Fibroblast of the conjunctiva (primary cell): ENCODE measurements at places on chromosomes 1 and 21.

DNA sequence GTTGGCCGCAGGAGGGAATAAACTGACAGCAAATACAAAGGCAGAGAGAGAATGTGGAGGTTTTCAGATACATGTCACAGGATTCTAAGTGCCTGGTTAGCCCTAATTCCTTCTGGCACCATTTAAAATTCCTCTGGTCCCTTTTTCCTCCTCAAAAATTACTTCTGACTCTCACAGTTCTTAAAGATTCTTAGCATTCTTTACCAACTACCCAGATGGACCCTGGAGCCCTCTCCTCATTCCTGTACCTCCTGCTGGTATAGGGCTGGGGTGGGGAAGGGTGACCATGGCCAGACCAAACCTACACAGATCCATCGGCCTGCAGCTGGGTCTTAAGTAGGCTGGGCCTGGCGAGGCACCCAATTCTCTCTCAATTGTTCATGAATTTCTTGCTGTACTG is 7.2 kb downstream of the MKNK1 start:
- DNase-seq: no peak

GRCh38 chr1:47755101-47755990 is 241.8 kb downstream of the TRABD2B start:
- no peak for DNase-seq

- peak; percentile 0 for DNase-seq
Measured at GRCh38 chr1:164155347-164155746, 403.6 kb upstream of the PBX1 start.

GRCh38 chr1:226764533-226764932 is 25.5 kb upstream of the ITPKB start:
- no peak for DNase-seq

DNA sequence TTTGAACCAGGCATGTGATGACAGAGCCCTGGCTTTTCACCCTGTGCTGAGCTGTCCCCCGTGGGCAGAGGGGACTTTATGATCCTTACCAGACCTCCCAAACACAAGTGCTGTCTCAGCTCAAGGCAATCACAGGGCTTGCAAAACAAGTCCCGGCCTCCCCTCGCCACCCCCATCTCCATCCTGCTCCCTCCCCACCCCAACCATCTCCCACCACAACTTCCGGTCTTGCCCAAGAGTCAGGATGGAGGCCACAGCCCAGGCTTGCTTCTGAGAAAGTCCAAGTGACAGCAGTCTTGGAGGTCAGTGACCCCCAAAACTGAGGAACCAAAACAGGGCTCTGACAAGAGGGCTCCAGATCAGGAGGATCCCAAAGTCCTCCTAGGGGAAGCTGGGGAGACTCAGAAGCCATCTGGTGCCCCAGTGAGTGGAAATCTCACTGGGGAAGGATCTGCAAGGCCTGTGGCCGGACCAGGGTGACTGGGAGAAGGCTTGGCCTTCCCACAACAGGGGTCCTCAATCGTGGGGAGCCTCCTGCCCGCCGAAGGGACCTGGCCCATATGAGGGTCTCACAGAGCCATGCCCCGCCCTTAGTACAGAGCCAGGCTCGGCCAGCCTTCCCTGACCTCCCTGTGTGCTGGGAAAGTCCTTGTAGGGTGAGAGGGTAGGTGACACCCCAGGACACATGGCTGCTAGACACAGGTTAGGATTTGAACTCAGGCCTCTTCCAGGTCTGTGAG is 4.5 kb upstream of the SDC3 start:
- no peak for DNase-seq

GRCh38 chr1:202315576-202316168 is 26.1 kb downstream of the UBE2T start:
- DNase-seq: peak; percentile 54

- DNase-seq: no peak
Measured at GRCh38 chr1:164757625-164758024, 198.6 kb downstream of the PBX1 start.

- DNase-seq: no peak
Measured at GRCh38 chr1:6912518-6912917, 127.3 kb downstream of the CAMTA1 start.

DNA sequence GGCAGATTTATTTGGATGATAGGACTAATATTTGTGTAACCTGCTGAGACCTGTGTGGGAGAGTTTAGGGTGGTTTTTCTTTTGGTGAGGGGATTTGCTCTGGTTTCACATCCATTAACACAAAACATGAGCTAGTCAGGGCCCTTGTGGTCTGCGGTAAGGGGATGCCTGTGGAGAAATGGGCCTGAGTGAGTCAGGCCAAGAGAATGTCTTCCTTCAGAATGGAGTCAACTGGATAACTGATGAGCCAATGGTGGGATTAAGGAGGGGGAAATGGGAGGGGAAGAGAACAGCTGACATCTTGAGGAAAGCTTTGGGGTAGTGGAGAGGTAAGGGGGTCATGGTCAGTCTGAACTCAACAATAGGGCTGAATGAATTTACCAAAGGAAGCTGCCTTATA is 13.9 kb downstream of the WNT2B start:
- DNase-seq: peak; percentile 75

DNA sequence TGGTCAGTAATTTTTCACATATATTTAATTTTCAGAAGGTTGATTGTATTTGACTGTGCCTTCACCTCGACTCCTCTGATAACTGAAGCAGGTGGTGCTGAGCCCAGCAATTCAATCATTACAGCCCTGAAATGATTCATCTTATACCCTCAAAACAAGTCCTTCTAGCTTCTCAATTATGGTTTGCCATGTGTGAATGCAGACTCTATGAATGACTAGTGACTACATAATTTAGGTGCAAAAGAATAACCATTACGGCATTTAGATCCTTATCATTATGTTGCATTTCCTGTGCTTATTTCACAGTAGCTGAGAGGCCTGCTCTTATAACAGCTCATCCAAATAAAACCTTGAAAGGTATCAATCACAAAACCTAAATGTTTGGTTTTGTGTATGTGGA is 54.0 kb upstream of the COL11A1 start:
- DNase-seq: no peak

GRCh38 chr1:25204797-25205480 is 27.4 kb downstream of the SYF2 start:
- peak; percentile 43 for DNase-seq

GRCh38 chr1:239952348-239953308 is 139.1 kb upstream of the FMN2 start:
- DNase-seq: no peak

DNA sequence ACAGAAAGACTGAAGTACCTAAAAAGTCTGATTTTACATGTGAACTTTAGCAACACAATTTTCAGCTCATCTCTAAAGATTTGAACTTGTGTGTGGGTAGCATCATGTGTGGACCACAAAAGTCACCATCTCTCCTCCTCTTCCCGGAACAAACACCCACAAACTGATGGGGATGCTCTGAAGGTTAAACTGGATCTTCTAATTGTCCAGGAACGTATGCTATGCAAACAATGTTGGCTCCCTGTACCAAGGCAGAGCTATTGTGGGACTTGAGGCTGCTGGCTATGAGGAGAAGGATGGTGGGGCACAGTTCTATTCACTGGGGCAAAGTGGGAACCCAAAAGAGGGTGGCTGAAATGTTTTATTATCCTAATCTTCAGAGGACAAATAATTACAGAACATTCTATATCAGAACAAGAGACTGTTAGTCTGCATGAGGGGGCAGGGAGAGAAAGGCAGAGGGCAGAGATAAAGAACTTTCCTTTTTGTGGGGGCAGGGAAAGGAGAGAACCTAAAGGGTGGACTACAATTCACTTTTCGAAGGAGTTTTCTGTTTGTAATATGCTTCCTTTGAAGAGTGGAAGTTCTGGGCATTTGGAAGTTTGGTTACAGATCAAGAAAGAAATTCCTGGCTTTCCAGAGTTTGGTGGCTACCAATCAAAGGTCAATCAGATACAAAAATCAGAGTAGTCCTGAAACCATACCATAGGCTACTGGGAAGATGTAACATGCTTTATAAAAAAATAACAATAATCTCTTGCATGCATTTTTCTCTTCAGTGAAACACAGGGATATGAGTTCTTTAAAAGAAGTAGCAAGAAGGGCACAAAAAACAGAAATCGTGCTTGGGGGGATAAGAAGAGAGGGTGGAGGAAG is 62.9 kb downstream of the GADD45A start:
- DNase-seq: no peak

GRCh38 chr1:205677167-205677566 is 3.1 kb downstream of the SLC45A3 start:
- DNase-seq: no peak

DNA sequence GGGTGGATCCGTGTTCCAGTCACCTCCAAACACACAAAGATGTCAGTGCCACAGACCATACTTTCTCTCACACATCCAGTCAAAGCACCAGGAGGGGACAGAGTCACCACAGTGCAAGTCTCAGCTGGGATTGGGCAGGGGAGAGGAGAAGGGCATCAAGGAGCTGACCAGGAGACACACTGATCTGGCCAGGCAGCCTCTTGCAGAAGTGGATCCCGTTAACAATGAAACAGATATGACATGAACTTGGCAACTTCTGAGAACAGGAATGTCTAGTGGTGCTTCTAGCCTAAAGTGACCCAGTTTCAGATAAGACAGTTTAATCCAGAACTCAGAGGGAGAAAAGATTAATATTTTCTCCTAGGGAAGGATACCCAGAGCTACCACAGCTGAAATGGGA is 71.0 kb downstream of the HIVEP3 start:
- DNase-seq: no peak

GRCh38 chr1:1004780-1005697 is 5.1 kb upstream of the HES4 start:
- DNase-seq: no peak

- DNase-seq: no peak
Measured at GRCh38 chr1:162626094-162626493, 6.2 kb upstream of the DDR2 start.

DNA sequence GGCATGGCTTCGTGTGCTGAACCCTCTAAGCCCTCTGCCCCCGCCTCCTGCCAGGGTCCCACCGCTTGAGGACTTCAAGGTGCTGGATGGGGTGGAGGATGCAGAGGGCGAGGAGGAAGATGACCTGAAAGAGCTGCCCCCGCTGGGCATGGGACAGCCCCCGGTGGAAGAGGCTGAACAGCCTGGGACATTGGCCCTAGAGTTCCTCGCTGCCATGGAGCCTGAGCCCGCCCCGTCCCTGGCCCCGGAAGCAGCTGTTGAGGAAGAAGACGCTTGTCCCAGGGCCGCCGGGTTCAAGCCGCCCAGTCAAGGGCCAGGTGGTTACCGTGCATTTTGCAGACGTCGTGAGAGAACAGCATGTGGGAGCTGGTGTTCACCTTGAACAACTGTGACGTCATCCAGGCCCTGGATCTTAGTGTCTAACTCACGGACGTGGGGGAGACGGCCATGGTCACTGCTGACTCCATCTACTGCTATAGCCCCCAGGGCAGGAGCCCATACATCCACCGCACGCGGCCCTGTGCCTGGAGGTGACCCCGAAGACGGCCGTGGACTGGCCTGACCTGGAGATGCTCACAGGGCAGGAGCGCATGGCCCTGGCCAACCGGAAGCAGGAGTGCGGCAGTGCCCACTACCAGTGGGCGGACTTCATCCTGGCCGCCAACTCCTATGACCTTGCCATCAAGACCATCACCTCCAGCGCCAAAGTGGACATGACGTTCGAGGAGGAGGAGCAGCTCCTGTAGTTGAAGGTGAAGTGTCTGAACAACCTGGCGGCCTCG is 90.1 kb downstream of the PPP1R12B start:
- DNase-seq: no peak

- no peak for DNase-seq
Measured at GRCh38 chr1:53909946-53910345, 16.0 kb downstream of the DIO1 start.

DNA sequence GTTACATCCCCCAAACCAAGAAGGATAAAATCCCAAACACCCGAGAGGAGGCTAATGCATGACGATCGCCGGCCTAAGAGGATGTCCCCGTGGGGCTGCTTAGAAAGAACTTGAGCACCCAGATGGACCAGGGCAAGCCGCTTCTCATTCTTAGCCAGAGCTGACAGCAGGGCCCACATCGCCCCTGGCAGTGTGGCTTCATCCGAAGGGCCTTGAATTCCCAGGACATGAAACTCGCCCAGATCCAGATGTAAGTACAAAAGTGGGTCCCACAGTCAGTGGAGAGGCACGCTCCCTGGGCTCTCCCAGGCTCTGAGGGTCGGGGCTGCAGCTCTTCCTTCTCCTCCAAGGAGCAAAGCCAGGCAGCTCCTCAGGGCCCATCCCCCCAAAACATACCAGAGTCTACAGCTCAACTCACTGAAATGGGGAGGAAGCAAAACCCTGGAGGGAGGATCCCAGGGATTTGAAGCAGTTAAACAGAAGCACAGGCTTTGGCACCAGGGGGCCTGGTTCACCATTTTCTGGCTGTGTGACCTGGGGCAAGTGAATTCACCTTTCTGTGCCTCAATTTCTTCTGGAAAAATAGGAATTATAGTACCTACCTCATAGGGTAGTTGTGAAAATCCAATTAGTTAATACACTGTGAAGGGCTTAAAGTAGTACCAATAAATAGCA is 85.6 kb downstream of the MAN1C1 start:
- no peak for DNase-seq

- DNase-seq: no peak
Measured at GRCh38 chr1:11842154-11843041, 5.2 kb downstream of the NPPA start.

GRCh38 chr1:6783936-6784559 is 1.2 kb upstream of the CAMTA1 start:
- DNase-seq: no peak

DNA sequence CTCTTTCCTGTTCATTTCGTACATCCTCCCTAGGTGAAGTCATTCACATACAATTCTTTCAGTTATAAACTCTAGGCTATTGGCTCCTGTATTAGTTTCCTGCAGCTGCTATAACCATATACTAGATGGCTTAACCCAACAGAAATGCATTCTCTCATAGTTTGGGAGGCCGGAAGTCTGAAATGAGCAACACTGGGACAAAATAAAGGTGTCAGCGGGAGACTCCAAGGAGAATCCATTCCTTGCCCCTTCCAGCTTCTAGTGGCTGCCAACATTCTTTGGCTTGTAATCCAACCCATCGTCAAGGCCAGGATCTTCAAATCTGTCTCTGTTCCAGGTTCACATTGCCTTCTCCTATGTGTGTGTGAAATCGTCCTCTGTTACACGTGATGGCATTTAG is 71.3 kb downstream of the TOR3A start:
- DNase-seq: no peak

DNA sequence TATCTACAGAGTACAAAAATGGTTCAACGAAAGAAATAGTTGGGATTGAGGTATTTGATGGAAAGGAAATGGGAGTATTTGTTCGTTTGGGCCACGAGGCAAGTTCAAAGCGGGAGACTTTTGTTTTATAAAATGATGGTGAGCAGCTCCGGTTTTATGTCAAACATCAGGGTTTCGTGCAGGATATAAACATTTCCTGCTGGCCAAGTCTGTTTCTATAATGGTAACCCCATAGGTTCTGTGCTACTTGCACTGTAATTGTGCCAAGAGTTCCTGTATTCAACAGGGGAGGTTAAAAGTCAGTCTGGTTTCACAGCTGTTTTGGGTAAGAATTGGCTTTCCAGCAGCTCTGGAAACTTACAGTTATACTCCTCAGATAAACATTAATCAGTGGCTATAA is 290.3 kb upstream of the NRIP1 start:
- DNase-seq: no peak

- peak; percentile 34 for DNase-seq
Measured at GRCh38 chr1:28927648-28928313, 13.4 kb downstream of the EPB41 start.
